Naive thymus-derived CD8-positive, alpha-beta T cell (primary cell): ENCODE measurements at places on chromosomes 5 and 9. TPM values are rescaled to one million over a fixed set of nuclear protein-coding genes. Genes with fewer than 3 reads are reported as not detected.
A peak's percentile ranks its signal among the peaks of the same experiment; 100 is the strongest.

The IL13 gene
- total RNA-seq, result 0.31 TPM

The FOXD4L6 gene
- total RNA-seq, result not detected

DNA sequence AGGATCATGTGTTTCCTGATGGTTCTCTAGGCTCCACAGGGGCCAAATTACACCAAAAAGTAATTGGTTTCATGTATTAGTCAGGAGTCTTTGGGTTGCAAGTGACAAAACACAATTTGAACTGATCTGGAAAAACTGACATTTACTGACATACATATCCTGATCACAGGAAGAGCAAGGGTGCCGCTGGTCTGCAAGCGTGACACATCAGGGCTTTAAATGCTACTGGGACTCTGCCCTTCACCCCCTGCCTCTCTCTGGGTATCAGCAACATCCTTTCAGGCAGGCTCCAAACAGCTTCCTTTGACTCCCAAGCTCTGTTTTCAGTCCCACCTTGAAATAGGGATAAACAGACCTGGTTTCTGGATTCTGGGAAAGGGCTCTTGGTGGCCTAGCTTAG lies 197.5 kb downstream of the PALM2AKAP2 start:
- DNase-seq, result no peak

GRCh38 chr5:94355811-94356210 lies 262.6 kb downstream of the KIAA0825 start:
- DNase-seq, result no peak

The GZMA gene
- total RNA-seq, result 5.4 TPM

The DMRT3 gene
- total RNA-seq, result not detected

DNA sequence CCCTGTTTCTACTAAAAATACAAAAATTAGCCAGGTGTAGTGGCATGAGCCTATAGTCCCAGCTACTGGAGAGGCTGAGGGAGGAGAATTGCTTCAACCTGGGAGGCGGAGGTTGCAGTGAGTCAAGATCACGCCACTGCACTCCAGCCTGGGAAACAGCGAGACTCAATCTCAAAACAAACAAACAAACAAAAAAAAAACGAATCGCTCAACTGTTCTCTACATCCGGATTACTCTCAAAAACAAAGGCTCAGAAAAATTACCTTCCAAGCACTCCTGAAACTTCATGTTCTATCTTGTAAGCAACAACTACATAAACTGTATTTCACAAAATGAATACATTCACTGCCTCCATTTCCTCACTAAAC lies 14.0 kb downstream of the UBAP2 start:
- DNase-seq, result no peak

- no peak for DNase-seq
Observed at GRCh38 chr9:32177396-32177795, 207.0 kb upstream of the ACO1 start.

The PROP1 gene
- not detected for total RNA-seq

The ANKRD18B gene
- 0.88 TPM for total RNA-seq

The FGD3 gene
- total RNA-seq, result 329 TPM

- DNase-seq, result no peak
Observed at GRCh38 chr9:93994132-93994531, 39.0 kb upstream of the BARX1 start.

DNA sequence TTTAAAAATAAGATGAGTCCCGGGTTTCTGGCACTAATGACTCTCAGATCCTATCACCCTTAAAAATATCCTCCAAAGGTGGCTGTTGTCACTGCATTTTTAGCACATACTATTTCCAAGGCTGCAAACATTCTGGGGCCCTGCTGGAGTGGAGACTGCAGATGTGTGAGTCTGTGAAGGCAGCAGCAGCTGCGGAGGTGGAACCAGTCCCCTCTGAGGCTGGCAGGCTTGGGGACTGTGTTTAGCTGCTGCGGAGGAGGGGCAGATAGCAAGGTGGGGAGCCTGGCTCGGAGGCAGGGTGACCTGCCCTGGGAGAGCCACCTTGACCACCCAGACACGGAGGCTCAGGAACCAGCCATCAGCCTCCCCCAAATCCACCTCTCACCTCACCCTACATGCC lies 77.0 kb downstream of the C5orf15 start:
- no peak for DNase-seq

- DNase-seq, result no peak
Observed at GRCh38 chr5:91941588-91941987, 558.5 kb upstream of the ARRDC3 start.

The LRRTM2 gene
- not detected for total RNA-seq

The JAKMIP2 gene
- 0.44 TPM for total RNA-seq

DNA sequence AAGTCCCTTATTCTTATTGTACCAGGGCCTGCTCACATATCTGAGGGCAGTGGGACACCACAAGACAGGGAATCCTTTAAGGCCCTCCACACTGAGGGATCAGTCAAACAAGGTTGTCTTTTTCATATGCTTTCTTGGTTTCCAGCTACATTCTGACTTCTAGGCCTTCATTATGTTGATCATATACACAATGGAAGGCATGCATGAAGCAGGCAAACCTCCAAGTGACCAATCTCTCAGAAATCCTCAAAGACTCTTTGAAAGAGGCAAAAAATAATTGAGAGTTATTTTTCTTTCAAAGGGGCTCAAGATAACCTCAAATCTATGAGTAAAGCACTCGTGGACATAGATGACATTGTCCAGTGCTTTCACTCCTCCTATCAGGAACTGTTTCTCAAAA lies 1195.9 kb upstream of the ACO1 start:
- no peak for DNase-seq

DNA sequence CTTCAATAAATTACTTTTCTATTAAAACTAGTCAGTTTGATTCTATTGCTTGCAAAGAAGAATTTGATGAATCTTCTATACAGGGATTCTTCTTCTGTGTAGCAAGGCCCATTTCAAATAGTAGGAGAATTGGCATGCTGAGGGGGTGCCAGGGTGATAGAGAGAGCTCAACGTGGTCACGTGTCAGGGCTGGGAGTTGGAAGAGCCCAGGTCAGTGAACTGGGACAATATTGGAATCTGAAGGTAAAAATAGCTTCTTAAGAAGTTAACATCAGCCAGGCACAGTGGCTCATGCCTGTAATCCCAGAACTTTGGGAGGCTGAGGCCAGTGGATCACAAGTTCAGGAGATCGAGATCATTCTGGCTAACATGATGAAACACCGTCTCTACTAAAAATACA lies 64.1 kb upstream of the TLE1 start:
- no peak for DNase-seq

GRCh38 chr9:134551644-134552348 lies 89.8 kb upstream of the COL5A1 start:
- no peak for DNase-seq

The CTXN3 gene
- total RNA-seq, result not detected

DNA sequence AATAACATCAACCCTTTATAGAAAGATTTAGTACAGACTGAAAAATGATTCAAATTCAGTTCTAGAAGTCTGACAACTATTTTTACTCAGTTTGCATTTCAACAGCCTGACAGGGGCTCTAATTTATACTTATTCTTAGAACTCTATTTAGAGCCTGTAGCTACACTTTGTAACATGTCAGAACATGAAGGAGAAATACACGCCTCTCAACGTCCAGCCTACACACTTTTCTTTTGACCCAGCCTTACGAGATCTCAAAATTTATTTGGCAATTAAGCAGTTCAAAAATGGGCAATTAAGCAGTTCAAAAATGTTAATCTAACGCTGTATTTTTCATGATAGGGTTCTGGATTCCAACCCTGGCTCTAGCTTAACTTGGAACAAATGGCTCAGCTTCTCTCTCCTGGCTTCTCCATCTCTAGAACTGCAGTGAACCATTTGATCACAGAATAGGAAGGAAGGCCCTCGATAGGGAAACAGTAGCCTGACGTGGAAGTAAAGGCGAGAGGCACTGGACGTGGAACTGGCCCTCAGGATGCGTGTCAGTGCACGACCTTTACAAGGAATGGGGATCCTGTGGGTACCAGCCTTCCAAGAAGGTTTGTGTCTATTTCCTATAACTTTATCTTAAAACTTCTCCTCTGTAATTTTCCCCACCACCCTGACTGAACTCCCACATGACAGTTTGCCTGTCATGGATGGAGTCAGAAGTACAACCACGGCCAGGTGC lies 66.4 kb downstream of the PRRT1B start:
- no peak for DNase-seq

- no peak for DNase-seq
Observed at GRCh38 chr5:159333545-159333925, 3.2 kb upstream of the IL12B start.

- no peak for DNase-seq
Observed at GRCh38 chr5:17118631-17119030, 98.8 kb upstream of the BASP1 start.

The CDC23 gene
- 29.3 TPM for total RNA-seq

DNA sequence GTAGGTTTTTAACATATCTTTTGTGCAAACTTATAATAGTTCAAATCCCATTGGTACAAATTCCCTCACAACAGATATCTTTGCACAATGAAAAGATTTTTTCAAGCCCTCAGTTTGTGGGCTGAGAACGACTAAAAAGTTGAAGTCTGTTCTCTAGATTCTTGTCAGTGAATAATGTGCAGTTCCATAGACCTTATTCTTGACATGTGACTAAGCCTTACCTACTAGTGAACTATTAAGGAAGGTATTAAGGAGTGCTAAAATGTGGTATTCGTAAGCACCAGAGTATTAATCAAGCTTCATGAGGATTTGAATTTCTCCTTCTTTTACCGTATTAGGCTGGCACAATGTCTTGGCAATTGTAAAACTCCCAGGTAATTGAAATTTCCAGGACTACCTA lies 205.6 kb upstream of the DMRTA1 start:
- no peak for DNase-seq

DNA sequence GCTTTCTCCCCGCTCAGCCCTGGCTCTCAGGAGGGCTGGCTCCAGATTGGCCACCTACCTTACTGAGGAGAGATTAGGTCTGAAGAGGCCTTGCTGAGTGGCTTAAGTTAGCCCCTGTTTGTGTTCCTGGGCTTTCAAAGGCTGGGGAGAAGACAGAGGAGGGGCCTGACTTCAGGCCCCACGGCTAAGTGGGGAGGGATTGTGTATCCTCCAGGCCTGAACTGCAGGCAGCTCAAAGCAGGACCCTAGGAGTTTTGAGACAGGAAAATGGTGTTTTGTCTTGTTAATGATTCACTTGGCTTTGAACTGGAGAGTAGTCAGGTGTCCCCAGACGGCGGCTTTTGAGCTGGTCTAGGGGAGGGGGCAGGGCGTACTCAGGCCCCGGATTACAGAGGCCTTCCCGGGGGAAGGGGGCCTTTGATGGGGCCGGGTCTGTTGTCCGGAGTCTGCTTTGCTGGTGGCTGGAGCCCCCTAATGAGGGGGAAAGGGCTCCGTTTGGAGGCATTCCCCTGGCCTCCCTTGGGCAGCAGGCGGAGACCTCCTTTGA lies 162.0 kb upstream of the SMIM23 start:
- no peak for DNase-seq

DNA sequence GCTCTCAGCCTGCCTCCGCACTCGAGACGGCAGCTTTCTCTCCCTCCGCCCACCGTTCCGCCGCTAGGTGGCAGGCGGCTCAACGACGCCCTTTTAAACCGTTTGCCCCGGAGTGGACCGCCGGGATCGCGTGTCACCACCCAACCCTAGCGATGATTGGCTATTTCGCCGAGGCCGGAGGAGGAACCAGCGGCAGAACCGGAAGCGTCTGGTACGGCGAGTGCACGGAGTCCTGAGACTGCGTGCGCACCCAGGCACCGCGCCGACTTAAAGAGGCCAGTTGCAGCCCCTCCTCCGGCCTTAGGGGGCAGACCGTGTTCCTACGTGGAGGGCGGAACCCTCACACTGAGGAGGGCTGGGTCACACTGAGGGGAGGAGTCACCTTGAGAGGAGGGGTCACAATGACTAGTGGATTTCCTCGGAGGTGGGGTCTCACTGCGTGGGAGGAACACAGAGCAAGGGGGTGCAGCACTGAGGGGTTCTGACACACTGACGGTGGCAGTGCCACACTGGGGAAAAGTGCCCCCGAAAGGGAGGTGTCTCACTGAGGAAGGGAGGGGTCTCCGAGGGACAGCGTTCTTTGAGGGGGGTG lies 980 bp upstream of the TESK1 start:
- peak; percentile 99 for DNase-seq

The ADGRD2 gene
- not detected for total RNA-seq

The ATG10 gene
- total RNA-seq, result 9.8 TPM

- DNase-seq, result no peak
Observed at GRCh38 chr5:161233553-161233952, 313.0 kb downstream of the GABRB2 start.

DNA sequence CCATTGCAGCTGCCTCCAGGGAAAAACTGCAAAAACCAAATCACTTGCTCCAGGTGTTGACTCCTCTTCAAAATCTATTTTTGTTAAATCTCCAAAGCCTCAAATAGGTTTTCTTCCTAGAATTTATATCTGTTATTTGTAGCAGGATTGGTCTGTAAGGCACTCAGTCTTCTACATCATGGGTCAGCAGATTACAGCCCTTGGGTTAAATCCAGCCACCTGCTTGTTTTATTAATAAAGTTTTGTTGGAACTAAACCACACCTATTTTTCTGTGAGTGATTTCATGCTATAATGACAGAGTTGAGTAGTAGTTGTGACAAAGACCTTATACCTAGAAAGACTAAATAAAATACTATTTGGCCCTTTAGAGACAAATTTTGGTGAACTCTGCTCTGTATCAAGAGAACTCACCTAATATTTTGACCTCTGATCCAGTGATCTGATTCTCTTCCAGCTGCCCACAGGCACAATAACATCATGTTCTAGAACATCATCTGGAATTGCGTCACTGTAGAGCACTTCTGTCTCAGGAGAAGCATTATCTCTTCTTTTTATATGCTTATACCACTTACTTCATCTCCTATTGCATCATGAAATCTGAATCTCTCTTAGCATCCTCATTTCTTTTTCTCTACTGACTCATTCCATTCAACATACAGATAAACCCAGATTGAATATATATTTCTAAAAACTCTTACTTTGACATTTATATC lies 130.1 kb downstream of the RPS23 start:
- DNase-seq, result no peak

The PRRX2 gene
- not detected for total RNA-seq

- DNase-seq, result peak; percentile 44
Observed at GRCh38 chr9:128072144-128073021, 4.4 kb downstream of the SLC25A25 start.

DNA sequence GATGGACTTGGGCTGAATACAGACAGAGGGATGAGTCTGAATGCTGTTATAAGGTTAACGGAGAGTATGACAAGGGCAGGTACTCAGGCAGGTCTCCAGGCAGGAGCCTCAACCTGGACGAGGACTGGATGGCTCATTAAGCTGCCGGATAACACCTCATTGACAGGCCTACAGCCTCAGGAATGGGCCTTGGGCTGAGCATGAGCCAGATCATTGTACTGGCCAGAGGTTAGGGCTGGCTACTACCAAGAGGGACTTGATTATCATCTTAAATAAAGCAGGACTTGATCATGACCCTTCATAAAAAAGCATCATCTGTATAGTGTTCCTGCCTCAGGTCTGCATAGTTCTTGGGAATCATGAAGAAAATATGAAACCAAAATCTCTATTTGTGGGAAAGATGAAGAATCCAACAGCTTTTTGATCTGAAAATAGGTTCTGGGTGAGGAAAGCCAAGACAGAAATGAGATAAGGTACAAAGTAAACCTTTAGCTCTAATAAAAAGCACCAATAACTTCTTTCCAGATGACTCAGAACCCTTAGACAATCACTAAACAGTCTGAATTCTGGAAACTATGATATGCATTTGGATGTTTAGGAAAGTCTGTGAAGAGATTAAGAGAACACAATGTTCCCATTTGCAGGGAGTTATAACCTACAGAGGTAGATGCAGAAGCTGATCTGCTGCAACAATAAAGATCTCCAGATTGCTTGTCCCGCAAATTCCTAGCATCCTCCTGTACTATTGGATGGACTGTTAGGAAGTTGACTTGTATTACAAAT lies 343.1 kb downstream of the CTNND2 start:
- no peak for DNase-seq
